Iris pigment epithelial cell (primary cell): ENCODE measurements at places on chromosomes 4 and X.
A peak's percentile ranks its signal among the peaks of the same experiment; 100 is the strongest.

DNA sequence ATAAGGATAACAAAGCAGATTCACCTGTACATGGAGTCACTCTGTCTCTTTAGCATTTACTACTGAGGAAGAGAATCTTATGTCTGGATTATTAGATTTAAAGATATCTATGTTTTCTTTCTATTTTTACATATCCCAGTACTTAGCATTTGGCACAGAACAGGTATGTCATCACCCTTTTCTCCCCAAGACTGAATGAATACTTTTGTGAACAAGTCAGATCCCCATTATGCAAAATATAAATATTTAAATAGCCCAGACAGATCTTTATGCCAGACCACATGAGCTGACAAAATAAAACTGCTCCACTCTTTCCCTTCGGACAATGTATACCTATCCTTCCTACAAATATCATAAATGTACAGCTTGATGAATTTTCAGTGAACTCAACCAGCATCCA is 94.5 kb downstream of the CASK start:
- DNase-seq: peak; percentile 27

GRCh38 chr4:176546975-176547374 is 227.2 kb downstream of the SPCS3 start:
- peak; percentile 94 for DNase-seq

- DNase-seq: peak; percentile 42
Observed at GRCh38 chrX:119273420-119274192, 37.5 kb downstream of the PGRMC1 start.

- DNase-seq: peak; percentile 84
Observed at GRCh38 chrX:110286106-110286505, 31.8 kb downstream of the AMMECR1 start.
